ENCODE measurements at places on chromosomes 16 and 17.

DNA sequence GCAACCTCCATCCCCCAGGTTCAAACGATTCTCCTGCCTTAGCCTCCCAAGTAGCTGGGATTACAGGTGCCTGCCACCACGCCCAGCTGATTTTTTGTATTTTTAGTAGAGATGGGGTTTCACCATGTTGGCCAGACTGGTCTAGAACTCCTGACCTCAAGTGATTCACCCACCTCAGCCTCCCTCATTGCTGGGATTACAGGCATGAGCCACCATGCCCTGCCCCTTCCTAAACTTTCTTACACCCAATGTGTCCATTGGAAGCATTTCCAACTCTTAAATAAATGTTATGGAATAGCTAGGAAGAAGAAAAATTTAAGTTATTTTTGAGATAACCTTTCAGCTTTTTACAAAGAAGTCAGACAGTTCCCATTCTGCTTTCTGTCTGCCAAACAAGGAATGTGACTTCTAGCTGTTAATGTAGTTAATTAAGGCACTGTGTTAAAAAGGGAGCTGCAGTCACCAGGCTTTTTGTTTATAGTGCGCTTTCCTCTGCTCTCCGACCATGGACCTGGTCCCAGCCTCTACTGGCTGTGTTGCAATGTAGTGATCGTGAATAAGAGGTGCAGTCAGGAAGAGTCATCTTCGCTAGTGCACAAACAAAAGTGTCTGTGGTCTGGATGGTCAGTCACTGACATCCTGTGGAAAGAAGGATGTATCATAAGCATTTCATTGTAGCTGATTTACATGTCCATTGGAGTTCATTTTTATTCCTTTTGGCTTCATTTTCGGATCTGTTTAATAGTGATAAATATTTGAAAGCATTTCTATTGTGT, 39.7 kb downstream of the USP10 start:
- DNase-seq = no peak

DNA sequence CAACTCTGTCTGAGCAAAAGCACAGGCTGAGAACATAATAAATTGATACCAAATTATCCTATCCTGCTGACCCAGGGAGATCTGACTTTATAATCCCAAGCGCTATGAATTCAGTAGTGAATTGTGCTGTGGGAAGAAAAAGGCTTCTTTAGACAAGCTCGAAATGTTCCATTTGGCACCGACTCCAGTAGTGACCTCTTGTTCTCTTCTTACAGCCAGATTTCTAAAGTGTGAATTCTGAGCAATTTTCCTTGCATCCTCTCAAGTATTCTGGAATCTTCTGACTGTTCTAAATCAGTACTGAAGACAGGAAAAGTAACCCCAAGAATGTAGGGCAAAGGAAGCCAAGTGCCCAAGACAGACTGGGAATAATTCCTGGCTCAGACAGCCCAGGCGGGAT, 58.2 kb downstream of the CDYL2 start:
- no peak for DNase-seq

DNA sequence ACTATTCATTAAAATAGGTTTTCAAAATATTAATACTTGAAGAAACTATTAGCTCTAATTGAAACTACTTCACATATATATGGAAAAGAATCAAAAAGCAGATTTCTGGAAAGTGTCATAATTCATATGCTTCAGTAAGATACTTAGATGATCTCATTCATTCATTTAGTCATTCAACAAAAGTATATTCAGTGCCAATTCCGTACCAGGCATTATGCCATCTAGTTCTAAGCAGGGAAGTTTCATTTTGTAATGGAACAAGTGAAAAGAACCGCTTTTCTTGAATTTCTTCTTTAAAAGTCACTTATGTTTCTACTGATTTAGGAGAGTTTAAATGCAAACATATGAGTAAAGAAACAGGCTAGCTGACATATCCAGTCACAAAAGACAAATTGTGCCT, 118.3 kb upstream of the FAM20A start:
- no peak for DNase-seq

- no peak for DNase-seq
Measured at GRCh38 chr17:17352836-17353624, 49.9 kb downstream of the NT5M start.

- no peak for DNase-seq
Measured at GRCh38 chr16:14196539-14196938, 125.4 kb downstream of the MRTFB start.

GRCh38 chr17:15913826-15914225, 31.1 kb upstream of the ADORA2B start:
- no peak for DNase-seq

GRCh38 chr17:27475070-27475673, 18.9 kb downstream of the KSR1 start:
- no peak for DNase-seq

DNA sequence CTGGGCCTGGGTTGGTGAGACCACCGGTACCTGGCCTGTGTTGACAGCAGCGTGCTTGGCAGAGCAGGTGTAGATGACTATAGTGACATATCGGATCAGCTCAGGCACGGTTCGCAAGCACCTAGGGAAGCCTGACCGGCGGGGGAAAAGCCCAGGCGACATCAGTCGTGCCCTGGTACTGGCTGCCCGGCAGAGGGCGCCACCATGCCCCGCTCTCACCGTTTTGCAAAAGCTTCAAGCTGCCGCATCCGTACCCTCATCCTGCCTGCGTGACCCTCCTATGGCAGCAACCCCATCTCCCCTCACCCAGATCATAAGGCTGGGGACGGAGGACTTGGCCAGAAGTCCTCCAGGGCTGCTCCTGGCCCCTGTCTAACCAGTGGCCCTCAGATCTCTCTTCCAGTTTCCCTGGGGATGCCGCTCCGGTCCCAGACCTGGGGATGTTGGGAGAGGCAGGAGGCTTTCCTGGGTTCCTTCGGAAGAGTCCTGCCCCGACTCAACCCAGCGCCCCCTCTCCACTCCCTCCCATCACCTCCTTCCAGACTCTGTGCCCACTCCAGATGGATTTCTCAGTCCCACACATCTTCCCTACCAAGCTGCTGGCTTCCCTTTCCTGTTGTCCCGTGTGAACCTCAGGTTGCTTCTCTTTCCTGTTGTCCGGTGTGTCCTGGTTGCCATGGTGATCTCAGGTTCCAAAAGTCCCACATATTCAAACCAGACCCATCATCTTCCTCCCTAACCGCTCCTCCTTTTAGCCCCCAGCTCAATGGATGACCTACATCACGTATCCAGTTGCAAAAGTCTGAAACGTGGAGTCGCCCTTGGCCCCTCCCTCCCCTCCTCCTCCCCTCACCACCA, 13.7 kb downstream of the ALOX12B start:
- DNase-seq = peak; percentile 88

GRCh38 chr17:1267471-1267943, 2.7 kb upstream of the BHLHA9 start:
- no peak for DNase-seq

- DNase-seq = no peak
Measured at GRCh38 chr16:68283346-68283745, 19.0 kb downstream of the SLC7A6 start.

- DNase-seq = no peak
Measured at GRCh38 chr17:36485805-36486203, 677 bp upstream of the ZNHIT3 start.

GRCh38 chr16:11626657-11627291, 40.1 kb upstream of the LITAF start:
- no peak for DNase-seq

DNA sequence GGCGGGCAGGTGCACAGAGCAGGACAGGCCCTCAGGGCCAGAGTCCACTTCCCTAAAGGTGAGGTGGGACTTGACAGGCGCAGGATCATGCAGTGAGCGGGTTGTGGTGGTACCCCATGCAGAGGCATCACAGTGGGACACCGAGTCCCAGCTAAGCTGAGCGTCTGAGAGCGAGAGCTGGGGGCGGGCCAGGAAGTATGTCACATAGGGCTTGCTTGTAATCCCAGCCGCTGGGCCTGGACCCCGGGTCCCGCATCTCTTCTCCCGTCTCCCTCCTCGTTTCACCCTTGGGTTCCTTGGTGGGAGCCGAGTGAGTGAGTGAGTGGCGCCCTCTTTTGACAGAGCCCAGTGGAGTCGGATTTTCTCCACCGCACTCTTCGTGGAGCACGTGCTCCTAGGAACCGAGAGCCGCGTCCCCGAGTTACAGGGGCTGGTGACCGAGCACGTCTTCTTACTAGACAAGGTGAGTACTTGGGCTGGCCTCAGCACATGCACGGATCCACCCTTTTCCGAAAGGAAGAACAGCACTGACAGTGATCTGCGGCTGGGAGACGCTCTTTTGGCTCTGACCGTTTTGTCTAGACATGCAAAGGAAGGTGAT, 50.8 kb upstream of the ENDOV start:
- DNase-seq = no peak

DNA sequence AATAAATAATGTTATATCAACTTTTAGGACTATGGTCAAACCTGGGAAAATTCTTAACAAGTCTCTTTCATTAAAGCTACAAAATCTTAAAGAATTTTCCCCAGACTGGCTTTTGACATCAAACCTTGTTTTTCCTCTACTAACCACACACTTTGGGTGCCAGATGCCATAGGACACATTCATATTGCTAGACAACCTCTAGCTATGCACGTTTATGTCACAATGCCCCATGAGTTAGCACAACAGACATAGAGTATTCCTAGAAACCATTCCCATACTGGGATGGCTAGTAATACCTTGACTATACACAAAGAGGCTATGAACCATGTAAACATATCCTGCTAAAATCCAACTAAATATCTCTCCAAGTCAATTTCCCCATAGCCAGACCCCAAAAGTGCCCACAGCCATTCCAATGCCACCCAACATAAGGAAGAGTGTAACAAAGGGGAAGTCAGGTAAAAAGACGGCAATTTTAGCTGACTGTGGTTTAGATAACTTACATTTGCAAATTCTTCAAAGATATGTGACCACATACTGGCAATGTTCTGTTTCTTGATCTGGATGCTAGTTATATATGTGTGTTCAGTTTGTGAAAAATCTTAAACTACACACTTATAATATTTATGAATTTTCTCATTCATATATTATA, 23.4 kb downstream of the SMURF2 start:
- no peak for DNase-seq

GRCh38 chr17:65230040-65230439, 92.9 kb downstream of the RGS9 start:
- DNase-seq = no peak

DNA sequence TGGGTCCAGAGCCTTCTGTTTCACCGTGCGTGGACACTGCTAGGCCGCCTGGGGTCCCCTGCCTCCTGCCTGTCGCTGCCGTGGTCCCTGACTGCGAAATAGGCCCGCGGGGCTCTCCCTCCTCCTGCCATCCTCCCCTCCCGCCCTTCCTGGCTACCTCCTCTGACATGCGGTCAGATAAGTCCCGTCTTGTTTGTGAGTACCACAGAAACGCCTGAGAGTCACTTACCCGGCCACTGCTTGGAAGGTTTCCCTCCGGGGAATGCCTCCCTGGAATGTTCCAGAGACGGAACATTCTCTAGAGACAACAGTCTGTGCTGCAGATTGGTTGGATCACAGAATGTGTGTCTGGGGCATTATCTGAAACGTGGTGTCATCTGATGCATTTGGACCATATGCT, 22.7 kb downstream of the CIBAR2 start:
- DNase-seq = no peak

DNA sequence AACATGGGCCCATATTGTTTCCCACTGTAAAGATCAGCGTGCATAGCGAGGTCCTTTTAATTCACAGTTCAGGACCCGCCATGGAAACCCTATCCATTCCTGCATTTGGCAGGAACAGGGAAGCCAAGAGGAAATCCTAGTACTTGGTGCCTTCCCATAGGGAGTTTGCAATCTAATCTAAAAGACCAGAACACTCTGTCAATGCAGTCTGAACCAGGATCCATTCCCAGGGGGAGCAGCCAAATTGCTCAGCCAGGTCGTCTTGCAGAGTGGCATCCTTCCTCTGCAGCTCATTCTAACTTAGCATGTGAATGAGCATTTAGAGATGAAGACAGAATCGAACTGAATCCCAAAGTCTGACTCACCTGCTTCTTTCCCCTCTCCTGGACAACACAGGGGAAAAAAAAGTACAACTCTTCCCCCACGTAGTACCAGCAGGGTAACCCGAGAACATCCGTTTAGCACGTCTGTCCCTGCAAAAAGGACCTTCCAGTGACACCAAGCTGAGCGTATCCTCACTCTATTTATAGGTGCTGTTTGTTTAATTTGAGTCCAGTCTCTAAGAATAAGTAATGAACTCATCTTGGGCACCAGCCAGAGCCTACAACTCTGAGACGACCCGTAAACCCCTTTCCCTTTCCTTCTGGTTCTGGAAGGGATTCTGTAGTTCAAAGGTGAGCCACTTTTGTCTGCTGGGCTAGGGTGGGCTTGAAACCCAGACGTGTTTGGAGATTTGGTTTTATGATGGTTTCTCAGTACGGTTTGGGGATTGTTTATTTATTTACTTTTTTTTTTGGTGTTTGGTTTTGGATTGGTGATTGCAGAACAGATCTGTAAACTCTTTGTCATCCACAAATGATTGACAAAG, 74.5 kb downstream of the ERCC4 start:
- no peak for DNase-seq

- DNase-seq = no peak
Measured at GRCh38 chr16:48367441-48368049, 17.7 kb downstream of the SIAH1 start.

- no peak for DNase-seq
Measured at GRCh38 chr16:49641250-49641649, 214.7 kb downstream of the ZNF423 start.

GRCh38 chr16:50643192-50643591, 37.9 kb downstream of the SNX20 start:
- no peak for DNase-seq

DNA sequence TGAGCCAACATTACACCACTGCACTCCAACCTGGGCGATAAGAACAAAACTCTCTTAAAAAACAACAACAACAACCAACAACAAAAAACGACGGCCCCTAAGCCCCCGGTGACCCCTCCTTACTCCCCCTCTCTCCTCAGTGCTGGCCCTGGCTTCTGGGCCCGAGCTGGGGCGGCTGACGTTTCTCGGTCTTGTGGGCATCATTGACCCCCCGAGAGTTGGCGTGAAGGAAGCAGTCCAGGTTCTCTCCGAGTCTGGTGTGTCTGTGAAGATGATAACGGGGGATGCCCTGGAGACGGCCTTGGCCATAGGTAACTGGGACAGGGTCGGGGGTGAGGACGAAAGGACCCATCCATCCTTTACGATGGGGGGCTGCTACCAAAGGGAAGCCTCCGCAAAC, 52.7 kb downstream of the MEAK7 start:
- DNase-seq = no peak

- no peak for DNase-seq
Measured at GRCh38 chr17:63838631-63839171, 3.8 kb downstream of the SMARCD2 start.

- DNase-seq = no peak
Measured at GRCh38 chr17:74078363-74078941, 125.0 kb upstream of the RPL38 start.

DNA sequence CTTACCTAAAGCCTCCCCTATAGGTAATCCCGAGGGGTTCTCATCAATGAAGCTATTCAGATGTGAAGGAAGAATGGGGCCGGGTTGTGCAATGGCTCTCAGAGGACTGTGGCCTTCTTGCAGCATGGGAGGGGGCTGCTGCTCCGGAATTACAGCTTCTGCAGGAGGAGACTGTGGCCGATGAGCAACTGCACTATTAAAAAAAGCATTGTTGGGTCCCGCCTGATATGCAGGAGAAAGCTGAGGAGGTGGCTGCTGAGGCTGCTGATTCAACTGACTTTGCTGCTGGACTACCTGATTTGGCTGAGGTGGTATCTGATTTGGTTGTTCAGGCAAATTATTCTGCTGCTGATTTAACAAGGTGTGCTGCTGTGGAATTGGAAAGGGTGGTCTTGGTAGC, 64.8 kb downstream of the CACNG1 start:
- DNase-seq = no peak
